BJ (cell line): ENCODE measurements at places on chromosomes 11 and 22. TPM values are rescaled to one million over a fixed set of nuclear protein-coding genes. Genes with fewer than 3 reads are reported as not detected.

SMC1B gene
- polyA plus RNA-seq, result not detected in 2 replicates

DNA sequence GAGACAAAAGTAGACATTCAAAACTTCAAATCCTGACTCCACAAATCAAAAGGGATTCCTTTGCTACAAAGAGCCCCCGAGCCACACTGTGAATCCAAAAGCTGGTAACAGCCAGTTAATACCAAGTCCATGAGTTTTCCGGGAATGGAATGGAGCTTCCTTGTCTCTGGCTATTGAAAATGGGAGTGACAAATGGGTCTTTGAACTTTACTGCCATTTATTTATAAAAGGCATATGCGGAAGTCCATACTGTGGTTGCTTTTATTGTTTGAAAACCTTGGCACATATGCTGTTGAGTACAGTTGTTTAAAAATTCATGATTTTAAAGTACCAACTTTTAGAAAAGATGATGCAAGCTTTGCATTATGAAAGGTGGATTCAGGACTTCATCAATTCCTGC is 206.2 kb upstream of the NARS2 start:
- DNase-seq, result no peak

DNA sequence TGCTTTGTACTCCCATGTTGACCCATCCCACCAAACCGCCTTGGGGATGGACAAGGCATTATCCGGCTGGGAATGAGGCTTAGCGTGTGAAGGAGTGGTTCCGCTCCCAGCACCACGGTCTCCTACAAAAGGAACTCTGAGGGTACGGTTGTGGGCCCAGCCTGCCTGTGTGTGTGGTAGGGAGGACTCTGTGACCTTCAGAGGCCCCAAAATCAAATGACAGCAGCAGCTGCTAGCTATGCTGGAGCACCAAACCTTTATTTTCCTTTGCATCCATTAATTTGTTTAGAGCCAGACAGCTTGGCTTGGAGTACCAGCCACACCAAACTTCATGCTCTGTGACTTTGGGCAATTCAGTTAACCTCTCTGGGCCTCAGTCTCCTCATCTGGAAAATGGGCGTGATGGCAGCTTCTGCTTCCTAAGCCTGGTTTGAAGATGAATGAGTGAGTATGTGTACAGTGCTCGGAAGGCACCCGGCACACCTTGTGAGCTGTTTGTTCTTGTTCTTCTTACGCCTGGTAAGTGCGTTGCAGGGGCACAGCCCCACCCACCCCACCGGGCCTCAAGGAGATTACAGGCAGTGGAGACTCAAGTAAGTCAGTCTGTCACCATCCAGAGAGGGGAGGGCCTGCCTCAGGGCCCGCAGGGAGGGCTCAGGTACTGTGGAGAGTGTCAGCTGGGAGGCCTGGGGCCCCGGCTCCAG is 25.3 kb downstream of the MB start:
- no peak for DNase-seq

TMEM45B gene
- not detected in 2 replicates for polyA plus RNA-seq

GRCh38 chr11:93728792-93729128 is 12.5 kb downstream of the TAF1D start:
- no peak for DNase-seq

GRCh38 chr22:37784829-37785495 is 22.8 kb upstream of the GCAT start:
- no peak for DNase-seq

DNA sequence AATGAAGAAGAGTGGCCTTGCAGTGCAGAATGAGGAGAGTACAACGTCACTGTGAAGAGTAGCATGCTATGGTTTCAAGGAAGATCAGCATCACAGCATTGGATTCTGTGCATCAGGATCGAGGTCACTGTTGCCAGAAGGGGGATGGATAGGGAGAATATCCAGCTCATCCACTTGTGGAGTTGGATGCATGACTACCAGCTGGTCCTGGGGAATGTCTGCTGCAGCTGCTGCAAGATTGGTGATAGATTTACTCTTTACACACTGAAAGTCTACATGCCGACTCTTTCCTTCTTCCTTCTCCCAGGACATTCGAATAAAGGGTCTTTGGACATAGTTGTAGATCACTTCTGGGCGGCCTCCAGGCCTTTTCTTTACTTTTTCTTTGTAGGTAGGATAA is 74.3 kb downstream of the BTBD10 start:
- no peak for DNase-seq

DNA sequence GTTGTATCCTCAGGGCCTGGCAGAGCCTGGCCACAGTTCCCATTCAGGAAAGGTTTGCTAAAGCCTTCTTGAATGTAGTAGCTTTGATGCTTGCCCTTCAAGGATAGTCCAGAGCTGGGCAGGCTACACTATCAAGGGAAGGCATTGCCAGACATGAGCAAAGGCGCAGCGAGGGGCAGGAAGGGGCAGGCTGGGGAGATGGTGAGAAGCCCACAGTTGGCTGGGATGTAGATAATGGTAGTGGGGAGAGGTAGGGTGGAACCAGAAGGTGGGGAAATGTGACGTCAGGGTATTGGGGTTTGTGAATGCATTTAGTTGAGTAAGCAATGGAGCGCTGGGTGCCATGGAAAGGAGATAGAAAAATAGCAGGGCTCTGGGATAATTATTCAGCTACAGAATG is 28.6 kb downstream of the LRRC32 start:
- DNase-seq, result no peak

DNA sequence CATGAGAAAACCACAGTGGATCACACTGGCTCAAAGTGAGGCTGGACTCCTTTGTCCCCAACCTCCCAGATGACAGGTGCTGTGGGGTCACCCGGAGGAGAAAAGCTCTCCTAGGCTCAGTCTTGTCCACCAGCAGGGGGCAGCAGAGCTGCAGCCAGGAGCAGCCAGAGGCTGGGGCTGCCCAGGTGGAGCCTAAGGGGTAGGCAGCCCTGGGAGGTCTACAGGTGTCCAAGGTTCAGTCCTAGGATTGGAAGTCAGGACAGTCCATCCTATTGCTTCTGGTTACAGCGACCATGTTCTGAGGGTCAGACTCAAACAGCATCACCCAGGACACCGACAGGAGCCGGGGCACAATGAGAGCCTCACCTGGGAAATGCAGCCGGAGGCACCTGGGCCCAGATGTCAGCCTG is 77.6 kb upstream of the IGLL5 start:
- DNase-seq, result no peak

DNA sequence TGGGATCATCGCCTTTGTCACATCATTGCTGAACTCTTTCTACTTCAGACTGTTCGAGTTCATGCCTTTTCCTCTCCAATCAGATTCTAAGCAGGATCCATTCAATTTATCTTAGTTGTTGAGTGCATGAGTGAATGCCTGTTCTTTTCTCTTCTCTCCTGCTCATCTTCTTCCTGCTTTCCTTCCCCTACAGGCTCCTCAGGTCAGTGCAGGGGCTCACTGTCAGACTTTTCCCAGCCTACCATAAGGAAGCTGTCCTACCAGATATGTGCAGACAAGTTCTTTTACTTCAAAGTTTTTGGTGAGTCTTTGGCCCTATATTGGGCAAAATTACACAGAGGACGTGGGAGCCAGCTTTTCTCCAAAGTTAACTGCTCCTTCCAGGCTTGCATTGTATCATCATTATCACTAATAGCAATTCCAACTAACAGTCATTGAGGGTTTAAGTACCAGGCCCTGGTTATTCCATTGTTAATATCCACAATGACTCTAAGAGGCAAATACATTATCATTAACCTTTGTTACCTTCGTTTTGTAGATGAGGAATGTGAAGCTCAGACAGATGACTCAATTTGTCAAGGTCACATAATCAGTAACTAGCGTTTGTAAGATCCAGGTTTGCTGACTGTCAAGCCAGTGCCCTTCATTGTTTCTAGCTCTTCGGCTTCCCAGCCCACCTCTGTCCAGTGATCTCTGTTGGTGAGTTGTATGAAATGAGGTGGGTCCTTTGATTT is 30.4 kb downstream of the OR6Q1 start:
- DNase-seq, result no peak

GRCh38 chr11:93783362-93783761 is 720 bp upstream of the MED17 start:
- no peak for DNase-seq

GRCh38 chr22:17853073-17853472 is 78.8 kb upstream of the BID start:
- no peak for DNase-seq
